ENCODE measurements at places on chromosomes 16 and 17. TPM values are rescaled to one million over a fixed set of nuclear protein-coding genes. Genes with fewer than 3 reads are reported as not detected.

CDH1 gene
- 302 TPM for total RNA-seq

DNA sequence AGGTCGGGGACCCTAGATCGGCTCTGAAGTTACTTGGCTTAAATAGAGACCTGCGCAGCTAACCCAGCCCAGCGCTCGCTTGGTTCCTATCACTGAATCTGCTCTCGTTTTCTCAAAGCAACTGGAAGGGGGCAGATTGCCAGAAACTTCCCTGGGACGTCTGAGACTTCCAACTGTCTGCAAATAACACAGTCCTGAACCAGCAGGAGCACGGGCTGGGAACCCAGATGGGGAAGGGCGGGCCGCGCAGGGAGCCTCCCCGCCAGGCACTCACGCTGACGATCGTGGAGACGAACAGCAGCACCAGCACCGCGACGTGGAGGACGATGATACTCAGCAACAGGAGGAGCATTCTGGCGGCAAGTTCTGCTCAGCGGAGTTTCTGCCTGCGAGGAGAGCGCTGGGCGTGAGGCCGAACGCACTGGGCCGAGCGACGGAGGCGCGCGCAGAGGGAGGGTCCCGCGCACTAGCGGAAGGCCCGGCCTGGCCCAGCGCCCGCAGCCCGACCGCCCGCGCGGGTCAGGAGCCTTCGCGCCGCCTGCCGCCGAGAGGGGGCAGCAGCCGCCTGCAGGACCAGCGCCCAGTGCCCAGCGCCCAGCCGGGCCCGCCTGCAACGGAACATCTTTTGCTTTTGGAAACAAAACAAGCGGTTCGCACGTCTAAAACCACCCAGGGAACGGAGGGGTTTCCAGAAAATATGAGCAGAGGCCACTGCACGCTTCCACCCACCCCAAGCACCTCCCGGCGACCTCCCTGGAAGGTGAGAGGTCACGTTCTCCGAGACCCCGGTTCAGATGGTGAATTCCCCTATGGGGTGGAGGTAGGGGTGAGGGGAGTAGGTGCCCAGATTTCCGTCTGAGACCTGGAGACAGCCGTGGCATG, 4.5 kb downstream of the PMP22 start:
- H3K27ac ChIP-seq, result peak overlapping the region; percentile 85
- H3K27me3 ChIP-seq, result peaks cover 4% of the 10 kb centered on the region
- peaks cover 10% of the 10 kb centered on the region for H3K4me1 ChIP-seq
- no peaks in the 10 kb centered on the region for H3K36me3 ChIP-seq
- peak overlapping the region; percentile 58 for H3K4me3 ChIP-seq
- no peak for DNase-seq

GRCh38 chr17:59746849-59747445, 39.5 kb downstream of the VMP1 start:
- H3K36me3 ChIP-seq, result no peaks in the 10 kb centered on the region
- no peak for DNase-seq
- no peak overlapping the region for H3K4me3 ChIP-seq
- H3K27ac ChIP-seq, result no peak overlapping the region
- peaks cover 8% of the 10 kb centered on the region for H3K4me1 ChIP-seq

GRCh38 chr16:73058616-73059409, 10.9 kb upstream of the ZFHX3 start:
- no peaks in the 10 kb centered on the region for H3K27me3 ChIP-seq
- H3K4me1 ChIP-seq, result peaks cover 29% of the 10 kb centered on the region
- peak overlapping the region; percentile 89 for H3K27ac ChIP-seq
- H3K4me3 ChIP-seq, result peak overlapping the region; percentile 74
- DNase-seq, result no peak

- DNase-seq, result no peak
- no peaks in the 10 kb centered on the region for H3K36me3 ChIP-seq
- no peaks in the 10 kb centered on the region for H3K4me1 ChIP-seq
- H3K27ac ChIP-seq, result no peak overlapping the region
These were observed 42.1 kb upstream of the METRNL start for GRCh38 chr17:83037084-83037873.

GRCh38 chr17:1735418-1735817, 7.3 kb upstream of the SERPINF2 start:
- H3K4me1 ChIP-seq, result peaks cover 38% of the 10 kb centered on the region
- H3K36me3 ChIP-seq, result peaks cover 16% of the 10 kb centered on the region

DNA sequence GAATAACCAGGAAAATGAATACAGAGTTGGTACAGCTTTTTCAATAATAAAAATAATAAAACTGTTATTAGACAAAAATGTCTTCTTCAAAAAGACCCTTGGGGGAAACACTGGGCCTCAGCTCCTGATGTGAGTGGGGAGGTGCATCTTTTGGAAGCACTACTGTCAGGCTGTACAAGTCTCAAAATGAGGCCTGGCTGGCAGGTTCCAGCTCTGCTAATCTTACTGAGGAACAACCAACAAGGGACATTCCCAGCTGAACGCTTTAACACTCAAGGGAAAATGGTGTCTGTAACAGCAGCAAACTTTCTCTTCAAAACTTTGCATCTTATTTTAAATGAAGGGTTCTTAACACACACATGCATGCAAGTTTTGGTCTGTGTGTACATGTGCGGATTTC, 19.7 kb downstream of the TEX2 start:
- no peak overlapping the region for H3K4me3 ChIP-seq
- no peaks in the 10 kb centered on the region for H3K27me3 ChIP-seq
- H3K4me1 ChIP-seq, result peaks cover 32% of the 10 kb centered on the region
- H3K36me3 ChIP-seq, result no peaks in the 10 kb centered on the region
- H3K27ac ChIP-seq, result no peak overlapping the region

C17orf78 gene
- not detected for total RNA-seq

DNA sequence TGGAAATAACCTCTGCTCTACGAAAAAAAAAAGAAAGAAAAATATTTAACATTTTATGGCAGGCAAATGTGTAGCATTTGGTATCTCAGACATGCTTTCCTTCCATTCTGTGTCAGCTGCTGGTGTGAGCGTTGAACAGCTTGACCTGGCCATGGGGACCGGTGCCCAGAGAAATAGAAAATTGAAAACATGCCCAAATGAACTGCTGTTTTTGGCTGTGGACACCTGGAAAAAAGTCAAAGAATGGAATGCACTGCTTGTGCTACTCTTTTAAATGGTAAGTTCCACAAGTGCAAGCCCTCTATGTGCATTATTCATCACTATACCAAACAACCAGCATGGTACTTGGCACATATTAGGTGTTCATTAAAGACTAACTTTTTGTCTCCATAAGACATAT, 127.2 kb downstream of the CDH8 start:
- no peaks in the 10 kb centered on the region for H3K36me3 ChIP-seq
- H3K27me3 ChIP-seq, result no peaks in the 10 kb centered on the region
- H3K4me3 ChIP-seq, result no peak overlapping the region
- no peak for DNase-seq
- no peaks in the 10 kb centered on the region for H3K4me1 ChIP-seq

TAC4 gene
- not detected for total RNA-seq

SHISA6 gene
- 1.5 TPM for total RNA-seq

GRCh38 chr17:68452724-68453290, 4.5 kb downstream of the WIPI1 start:
- no peak overlapping the region for H3K27ac ChIP-seq
- H3K4me3 ChIP-seq, result no peak overlapping the region
- no peak for DNase-seq
- H3K36me3 ChIP-seq, result peaks cover 48% of the 10 kb centered on the region
- H3K4me1 ChIP-seq, result peaks cover 9% of the 10 kb centered on the region

- no peaks in the 10 kb centered on the region for H3K36me3 ChIP-seq
- H3K4me1 ChIP-seq, result peaks cover 31% of the 10 kb centered on the region
- no peak overlapping the region for H3K4me3 ChIP-seq
- H3K27ac ChIP-seq, result no peak overlapping the region
- H3K27me3 ChIP-seq, result no peaks in the 10 kb centered on the region
These were observed 4.6 kb upstream of the SOCS1 start for GRCh38 chr16:11260596-11260966.

DNA sequence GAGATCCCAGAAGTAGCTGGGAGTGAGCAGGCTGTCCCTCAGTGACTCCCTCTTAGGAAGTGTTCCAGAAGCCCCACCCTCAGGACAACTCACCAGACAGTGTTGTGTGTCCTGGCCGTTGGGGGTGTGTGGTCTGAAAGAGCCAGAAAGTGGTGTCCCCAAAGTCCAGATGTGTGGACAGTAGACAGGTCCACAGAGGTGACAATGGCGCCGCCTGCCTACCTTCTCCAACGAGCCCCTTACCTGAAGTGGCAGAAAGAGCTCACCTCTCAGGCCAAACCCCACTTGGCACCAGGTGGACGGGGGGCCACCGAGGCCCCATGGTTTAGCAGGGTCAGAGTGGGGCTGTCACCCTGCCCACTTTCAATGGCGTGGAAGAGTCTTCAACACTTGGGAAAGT, 19.9 kb downstream of the C17orf100 start:
- peaks cover 60% of the 10 kb centered on the region for H3K4me1 ChIP-seq
- no peaks in the 10 kb centered on the region for H3K36me3 ChIP-seq
- H3K27me3 ChIP-seq, result no peaks in the 10 kb centered on the region
- DNase-seq, result no peak

- peaks cover 31% of the 10 kb centered on the region for H3K4me1 ChIP-seq
- DNase-seq, result no peak
- H3K27me3 ChIP-seq, result peaks cover 5% of the 10 kb centered on the region
These were observed 3.0 kb downstream of the TNK1 start for GRCh38 chr17:7383742-7384488.

- no peak overlapping the region for H3K4me3 ChIP-seq
- no peaks in the 10 kb centered on the region for H3K36me3 ChIP-seq
- no peak for DNase-seq
- H3K4me1 ChIP-seq, result no peaks in the 10 kb centered on the region
- H3K27me3 ChIP-seq, result no peaks in the 10 kb centered on the region
These were observed 16.8 kb downstream of the SDR42E1 start for GRCh38 chr16:81994485-81994884.

ASGR1 gene
- not detected for total RNA-seq

DNA sequence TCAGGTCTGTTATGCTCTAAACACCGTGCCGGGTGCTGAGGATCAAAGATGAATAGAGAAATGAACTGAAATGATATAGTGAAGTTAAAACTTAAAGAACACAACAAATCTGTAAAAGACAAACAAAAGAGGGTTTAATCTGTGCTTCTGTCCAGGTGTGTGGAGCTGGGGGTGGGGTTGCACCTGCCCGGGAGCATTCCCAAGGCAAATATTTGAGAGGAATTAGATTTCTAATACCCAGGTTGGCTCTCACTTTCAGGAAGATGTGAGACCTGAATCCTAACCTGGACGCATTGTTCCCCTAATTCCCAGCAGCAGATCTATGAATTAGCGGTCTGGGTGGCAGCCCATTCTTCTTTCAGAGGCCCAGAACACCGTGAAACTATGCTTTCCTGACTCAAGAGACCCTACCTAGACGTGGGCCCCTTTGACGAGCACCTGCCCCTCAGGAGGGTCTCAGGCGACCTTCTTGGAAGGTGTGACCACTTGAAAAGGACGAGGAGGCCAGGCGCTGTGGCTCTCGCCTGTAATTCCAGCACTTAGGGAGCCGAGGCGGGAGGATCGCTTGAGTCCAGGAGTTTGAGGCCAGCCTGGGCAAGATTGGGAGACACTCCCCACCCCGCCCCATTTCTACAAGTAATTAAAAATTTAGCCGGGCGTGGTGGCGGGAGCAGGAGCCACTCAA, 677 bp upstream of the RANGRF start:
- DNase-seq, result no peak
- no peaks in the 10 kb centered on the region for H3K27me3 ChIP-seq
- peak overlapping the region; percentile 81 for H3K4me3 ChIP-seq
- peak overlapping the region; percentile 93 for H3K27ac ChIP-seq

Measured in esophagus squamous epithelium (tissue), 5 donors.